Stimulated activated CD4-positive, alpha-beta T cell treated with anti-CD3 and anti-CD28 coated beads, TNF-alpha, amount 100 ng/mL, for 1 hour (primary cell): ENCODE measurements at places on chromosomes 2 and 18.

DNA sequence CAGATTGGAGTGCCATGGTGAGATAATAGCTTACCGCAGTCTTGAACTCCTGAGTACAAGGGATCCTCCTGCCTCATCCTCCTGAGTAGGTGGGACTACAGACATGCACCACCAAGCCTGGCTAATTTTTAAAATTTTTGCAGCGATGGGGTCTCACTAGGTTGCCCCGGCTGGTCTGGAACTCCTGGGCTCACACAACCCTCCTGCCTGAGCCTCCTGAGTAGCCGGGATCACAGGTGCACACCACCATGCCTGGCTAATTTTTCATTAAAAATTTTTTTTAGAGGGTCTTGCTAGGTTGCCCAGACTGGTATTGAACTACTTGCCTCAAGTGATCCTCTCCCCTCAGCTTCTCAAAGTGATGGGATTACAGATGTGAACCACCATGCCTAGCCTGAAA is 27.8 kb downstream of the RAB31 start:
- no peak for DNase-seq

DNA sequence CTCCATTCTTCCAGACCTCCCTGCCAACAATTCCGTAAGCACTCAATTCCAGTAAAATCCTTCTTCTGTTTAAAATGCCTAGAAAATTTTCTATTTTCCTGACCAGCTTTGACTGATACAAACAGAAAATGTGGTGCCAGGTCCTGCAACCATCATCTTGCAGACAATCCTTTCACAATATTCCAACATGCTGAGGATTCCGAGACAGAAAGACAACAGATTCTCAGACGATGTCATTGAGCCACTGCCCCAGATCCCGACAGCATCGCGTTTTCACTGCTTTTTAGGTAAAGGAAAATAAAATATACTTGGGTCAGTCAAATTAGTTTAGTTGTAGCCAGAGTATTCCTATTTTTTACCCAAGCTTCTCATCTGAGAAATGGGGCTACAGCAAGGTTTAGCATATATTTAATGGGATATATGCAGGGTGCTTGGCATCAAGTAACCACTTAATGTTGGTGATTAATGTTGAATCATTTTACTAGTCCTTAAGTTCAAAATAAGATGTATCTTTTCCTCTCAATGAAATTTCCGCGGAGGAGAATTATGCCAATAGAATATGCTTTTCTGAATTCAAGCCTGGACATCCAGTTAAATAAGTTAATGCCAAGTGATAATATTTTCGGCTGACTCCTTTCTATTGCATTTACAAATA is 866.6 kb downstream of the SLC4A3 start:
- DNase-seq, result no peak

GRCh38 chr2:29374823-29375222 is 259.6 kb downstream of the CLIP4 start:
- no peak for DNase-seq

DNA sequence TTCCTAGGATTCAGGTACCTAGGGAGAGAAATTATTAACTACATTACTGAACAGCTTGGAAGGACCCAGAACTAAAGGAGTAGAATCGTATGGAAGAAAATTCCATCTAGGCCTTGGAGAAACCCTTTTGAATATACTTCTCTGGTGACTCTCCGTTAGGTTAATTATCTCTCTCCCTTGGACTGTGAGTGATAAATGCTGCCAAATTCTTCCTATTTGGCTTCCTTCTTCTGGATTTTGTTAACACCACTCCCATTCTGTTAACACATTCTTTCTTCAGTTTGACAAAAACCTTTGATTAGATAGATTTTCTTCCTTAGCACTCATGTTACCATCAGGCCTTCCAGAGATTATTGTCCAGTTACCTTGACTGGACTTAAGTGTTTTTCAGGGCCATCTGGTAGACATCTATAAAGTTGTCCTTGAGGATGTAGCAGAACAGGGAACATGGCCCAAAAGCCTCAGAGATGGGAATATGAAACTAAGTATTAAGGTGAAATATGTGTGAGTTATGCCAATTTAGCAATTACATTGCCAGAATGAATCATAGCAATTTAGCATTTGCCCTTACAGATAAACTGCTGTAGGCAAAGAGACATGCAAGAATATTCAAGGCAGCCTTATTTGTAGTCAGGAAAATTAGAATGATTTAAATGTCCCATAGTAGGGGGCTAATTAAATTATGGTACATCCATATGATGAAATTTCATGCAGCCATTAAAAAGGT is 6.7 kb downstream of the CYP27A1 start:
- DNase-seq, result no peak

GRCh38 chr2:9333591-9334171 is 89.6 kb downstream of the ITGB1BP1 start:
- no peak for DNase-seq

DNA sequence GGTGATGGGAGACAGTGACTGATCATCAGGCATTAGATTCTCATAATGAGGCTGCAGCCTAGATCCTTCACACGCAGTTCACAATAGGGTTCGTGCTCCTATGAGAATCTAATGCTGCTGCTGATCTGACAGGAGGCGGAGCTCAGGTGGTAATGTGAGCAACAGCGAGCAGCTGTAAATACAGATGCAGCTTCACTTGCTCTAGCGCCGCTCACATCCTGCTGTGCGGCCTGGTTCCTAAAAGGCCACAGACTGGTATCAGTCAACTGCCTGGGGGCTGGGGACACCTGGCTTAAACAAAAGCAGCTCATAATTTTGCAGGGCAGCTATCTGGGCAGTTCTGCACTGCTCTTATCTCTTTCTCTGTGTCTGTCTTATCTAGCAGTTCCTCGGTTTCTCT is 20.4 kb upstream of the CD226 start:
- no peak for DNase-seq
